Left renal pelvis (tissue), 4 donors: ENCODE measurements at places on chromosomes 11 and 22.

DNA sequence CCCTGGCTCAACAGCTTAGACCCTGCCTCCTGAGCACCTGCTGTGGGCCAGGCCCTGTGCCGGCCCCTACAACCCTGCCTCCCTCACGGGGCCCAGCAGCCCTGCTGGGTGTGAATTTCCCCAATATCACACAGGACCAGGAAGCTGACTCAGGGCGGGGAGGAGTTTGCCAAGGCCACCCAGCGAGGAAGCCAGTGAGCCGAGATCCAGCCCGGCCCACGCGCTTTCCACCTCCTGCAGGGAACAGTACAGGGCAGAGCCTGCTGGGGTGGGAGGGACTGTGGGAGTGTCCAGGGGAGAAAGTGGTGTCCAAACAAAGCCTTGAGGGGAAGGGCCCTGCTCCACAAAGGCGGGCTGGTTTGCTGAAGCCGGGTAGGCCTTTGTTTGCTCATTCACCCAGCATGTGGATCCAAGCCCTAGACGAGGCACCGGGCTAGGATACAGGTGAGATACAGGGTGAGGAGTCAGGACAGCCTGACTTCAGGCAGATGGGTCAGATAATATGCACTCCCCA is 26.8 kb downstream of the RPL3 start:
- peak; percentile 60 for DNase-seq

- no peak for DNase-seq
Measured at GRCh38 chr11:79617561-79617960, 176.7 kb upstream of the TENM4 start.

DNA sequence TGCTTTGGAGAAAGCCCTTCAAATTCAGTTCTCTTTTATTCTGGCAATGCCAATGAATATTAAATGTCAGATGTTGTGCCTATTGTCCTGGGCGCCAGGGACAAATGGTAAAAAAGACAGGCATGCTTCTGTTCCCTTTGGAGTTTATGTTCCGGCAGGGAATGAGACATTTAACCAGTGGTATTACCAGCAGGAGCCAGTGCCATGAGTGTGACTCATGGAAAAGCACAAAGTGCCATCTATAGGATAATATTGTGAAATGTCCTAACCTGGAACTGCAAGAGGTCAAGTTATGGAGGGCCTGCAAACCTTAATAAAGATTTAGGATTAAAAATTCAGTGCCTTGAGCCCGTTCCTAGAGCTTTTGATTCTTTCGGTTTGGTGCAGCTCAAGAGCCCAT is 39.5 kb downstream of the REXO2 start:
- no peak for DNase-seq

DNA sequence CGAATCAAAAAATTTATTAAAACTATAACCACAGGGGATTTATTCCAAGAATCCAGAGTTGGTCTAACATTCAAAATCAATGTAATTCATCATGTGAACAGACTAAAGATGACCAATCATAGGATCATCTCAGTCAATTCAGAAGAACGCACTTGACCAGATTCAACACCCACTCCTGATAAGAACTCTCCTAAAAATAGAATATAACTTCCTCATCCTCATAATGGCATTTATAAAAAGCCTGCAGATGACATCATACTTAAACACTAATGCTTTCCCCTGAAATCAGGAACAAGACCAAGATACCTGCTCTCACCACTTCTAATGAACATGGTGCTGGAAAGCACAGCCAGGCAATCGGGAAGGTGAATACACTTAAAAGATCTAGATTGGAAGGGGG is 10.5 kb upstream of the MUC2 start:
- no peak for DNase-seq

- no peak for DNase-seq
Measured at GRCh38 chr11:104799251-104799650, 99.0 kb downstream of the CASP12 start.

- DNase-seq: no peak
Measured at GRCh38 chr22:21948390-21948789, 4.3 kb downstream of the PPM1F start.

GRCh38 chr11:96464700-96465307 is 75.0 kb downstream of the JRKL start:
- no peak for DNase-seq

GRCh38 chr11:10117709-10118351 is 176.2 kb downstream of the SBF2 start:
- DNase-seq: no peak
